ENCODE measurements at places on chromosomes 2 and 18.

GRCh38 chr2:43191947-43192516, 34.4 kb downstream of the ZFP36L2 start:
- no peak for DNase-seq

DNA sequence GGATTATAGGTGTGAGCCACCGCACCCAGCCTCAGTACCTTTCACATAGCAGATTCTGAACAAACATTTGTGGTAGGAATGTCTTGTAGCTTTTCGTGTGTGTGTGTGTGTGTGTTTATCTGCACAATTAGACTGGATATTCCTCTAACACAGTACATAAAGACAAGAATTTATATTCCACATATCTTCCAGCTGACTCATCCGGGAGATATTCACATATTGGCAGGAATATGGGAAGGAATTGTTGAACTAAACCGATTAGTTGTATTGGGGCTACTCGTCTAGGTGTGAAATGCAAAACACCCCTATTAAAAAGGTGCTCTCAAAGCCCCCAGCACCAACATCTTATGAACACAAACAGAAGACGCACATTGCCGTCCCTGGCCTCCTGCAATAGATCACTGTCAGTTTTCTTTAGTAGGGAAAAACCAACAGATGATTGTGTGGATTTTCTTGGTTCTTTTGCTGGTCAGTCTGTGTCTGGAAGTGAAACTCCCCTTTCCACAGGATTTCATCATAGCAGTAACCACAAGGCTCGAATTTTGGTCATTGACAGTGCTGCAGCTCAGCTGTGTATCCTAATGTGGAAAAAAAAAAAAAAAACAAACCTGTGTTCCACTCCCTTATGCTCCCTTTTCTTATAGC, 208.5 kb upstream of the ACVR2A start:
- no peak for DNase-seq

DNA sequence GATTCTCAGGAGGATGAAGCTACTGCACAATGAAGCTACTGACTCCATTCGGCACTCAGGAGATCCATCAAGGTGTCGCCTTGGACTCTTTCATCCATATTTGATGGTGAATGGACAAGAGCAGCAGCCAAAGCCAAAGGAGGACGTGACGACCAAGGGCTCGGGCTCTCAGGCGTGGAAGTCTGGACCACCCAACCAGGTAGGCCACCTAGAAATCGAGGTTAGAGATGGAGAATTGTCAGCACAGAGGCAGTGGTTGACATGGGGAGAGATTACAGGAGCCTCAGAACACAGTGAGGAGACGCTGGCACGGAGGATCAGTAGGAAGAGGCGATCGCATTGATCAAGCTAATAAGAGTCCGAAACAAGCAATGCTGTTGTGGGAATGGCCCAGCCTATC, 240.5 kb upstream of the ID2 start:
- DNase-seq = no peak

- DNase-seq = no peak
These were observed 90.9 kb downstream of the LYPD6B start for GRCh38 chr2:149129433-149129832.

GRCh38 chr2:233801357-233802131, 23.4 kb downstream of the MROH2A start:
- DNase-seq = no peak

GRCh38 chr2:64865831-64866345, 123.3 kb upstream of the SLC1A4 start:
- DNase-seq = no peak
